ENCODE measurements at places on chromosomes 7 and 10. TPM values are rescaled to one million over a fixed set of nuclear protein-coding genes. Genes with fewer than 3 reads are reported as not detected.

The CCDC201 gene
- not detected for total RNA-seq

The DDC gene
- not detected for total RNA-seq

The MYH16 gene
- total RNA-seq: under 0.01 TPM

The C7orf33 gene
- total RNA-seq: not detected

The ARHGEF35 gene
- 0.59 TPM for total RNA-seq

The IDI2 gene
- not detected for total RNA-seq

The KAT6B gene
- total RNA-seq: 24.2 TPM

The NRG3 gene
- under 0.01 TPM for total RNA-seq

The PTER gene
- 8.9 TPM for total RNA-seq

The SH2B2 gene
- 4.7 TPM for total RNA-seq

The NEUROG3 gene
- total RNA-seq: not detected

The SAP25 gene
- total RNA-seq: not detected

The GJD4 gene
- not detected for total RNA-seq

The NFKB2 gene
- 51.0 TPM for total RNA-seq

The HTR7 gene
- 22.9 TPM for total RNA-seq

The GBX1 gene
- total RNA-seq: not detected

The NPC1L1 gene
- not detected for total RNA-seq

The STAG3 gene
- total RNA-seq: 0.88 TPM

The GET4 gene
- total RNA-seq: 17.5 TPM

The PTPRE gene
- total RNA-seq: 9.5 TPM

The GPR37 gene
- total RNA-seq: 0.23 TPM

The DNAH11 gene
- total RNA-seq: 1.2 TPM

The ZNF783 gene
- total RNA-seq: 9.4 TPM

The ABCC2 gene
- total RNA-seq: 0.89 TPM

The ZNF138 gene
- total RNA-seq: 6.1 TPM

The GDF2 gene
- not detected for total RNA-seq

The CLEC2L gene
- not detected for total RNA-seq

The NEURL1 gene
- 0.59 TPM for total RNA-seq

The ZDHHC16 gene
- 40.7 TPM for total RNA-seq

The TRIM50 gene
- not detected for total RNA-seq

The RPEL1 gene
- total RNA-seq: not detected

The GPR85 gene
- total RNA-seq: 2.6 TPM

The TNS3 gene
- total RNA-seq: 78.2 TPM

The FAM171A1 gene
- 27.5 TPM for total RNA-seq

The HYAL4 gene
- not detected for total RNA-seq

The HHEX gene
- total RNA-seq: 2.0 TPM

The GUSB gene
- 17.8 TPM for total RNA-seq

The ITGA8 gene
- total RNA-seq: under 0.01 TPM

The KLF14 gene
- total RNA-seq: under 0.01 TPM

The LIPN gene
- total RNA-seq: not detected

The ADAM22 gene
- 1.8 TPM for total RNA-seq

The RBM17 gene
- 47.9 TPM for total RNA-seq

The IQUB gene
- 0.51 TPM for total RNA-seq

Data from smooth muscle cell of the umbilical artery (primary cell).